ENCODE measurements at places on chromosomes 4 and X.

GRCh38 chr4:41573502-41574001 is 35.6 kb downstream of the LIMCH1 start:
- no peak for DNase-seq

GRCh38 chr4:632926-633325 is 7.6 kb downstream of the PDE6B start:
- no peak for DNase-seq

- DNase-seq = peak; percentile 5
These were observed 2.4 kb upstream of the SLIT2 start for GRCh38 chr4:20249333-20249732.

DNA sequence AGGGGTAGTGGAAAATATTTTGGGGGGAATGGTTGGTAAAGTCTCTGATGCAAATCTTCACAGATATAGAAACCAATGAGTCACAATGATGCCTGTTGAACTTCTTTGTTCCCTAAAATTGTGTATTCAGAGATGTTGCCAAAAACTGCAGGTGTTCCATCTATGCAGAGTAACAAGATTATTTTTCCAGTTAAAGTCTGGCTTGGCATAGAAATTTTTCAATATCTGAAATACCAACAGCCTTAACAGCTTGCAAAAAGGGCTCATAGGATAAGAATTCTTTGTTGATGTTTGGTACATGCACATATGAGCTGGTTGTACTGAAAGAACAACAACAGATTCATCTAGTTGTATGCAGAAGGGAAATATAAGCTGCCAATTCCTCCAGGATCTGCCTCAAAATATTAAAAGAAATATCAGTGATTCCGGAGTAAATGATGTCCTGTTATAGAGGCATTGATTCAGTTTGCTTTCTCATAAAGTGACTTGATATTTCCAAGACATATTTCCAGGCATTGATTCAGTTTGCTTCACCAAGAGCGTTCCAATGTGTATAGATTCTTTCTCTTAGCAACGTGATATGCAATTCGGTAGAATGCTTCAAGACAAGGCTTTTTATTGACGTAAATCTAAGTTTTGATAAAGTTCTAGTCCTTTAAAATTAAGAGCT is 564.4 kb downstream of the TMA16 start:
- no peak for DNase-seq

- DNase-seq = no peak
These were observed 269.2 kb downstream of the FSTL5 start for GRCh38 chr4:161894493-161895167.

DNA sequence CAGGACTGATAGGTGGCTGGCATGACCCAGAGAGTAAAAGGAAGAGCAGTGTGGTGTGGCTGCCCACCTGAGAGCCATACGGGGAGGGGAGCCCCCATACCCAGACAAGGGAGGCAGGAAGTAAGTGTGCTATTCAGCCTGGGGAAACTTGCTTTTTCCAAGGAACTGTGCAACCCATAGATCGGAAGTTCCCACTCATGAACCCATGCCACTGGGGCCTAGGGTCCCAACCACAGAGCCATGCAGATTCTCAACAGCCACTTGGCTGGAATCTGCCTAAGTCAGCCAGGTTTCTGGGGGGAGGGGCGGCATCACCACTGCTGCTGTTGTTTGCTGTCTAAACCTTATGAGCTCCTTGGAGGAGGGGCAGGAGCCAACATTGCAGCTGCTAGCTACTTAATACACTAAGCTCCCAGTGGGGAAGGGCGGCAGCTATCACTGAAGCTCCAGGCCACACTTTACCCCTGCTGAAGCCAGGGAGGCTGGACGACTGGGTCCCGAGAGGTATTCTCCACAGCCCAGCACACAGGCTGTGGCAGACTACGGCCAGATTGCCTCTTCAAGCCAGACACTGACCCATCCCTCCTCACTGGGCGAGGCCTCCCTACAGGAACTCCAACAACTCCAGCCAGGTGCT is 410.4 kb downstream of the INPP4B start:
- DNase-seq = no peak

GRCh38 chrX:37314531-37314930 is 34.6 kb upstream of the PRRG1 start:
- DNase-seq = no peak
